Kidney glomerular epithelial cell (primary cell): ENCODE measurements at places on chromosomes 7 and 10.
A peak's percentile ranks its signal among the peaks of the same experiment; 100 is the strongest.

- DNase-seq, result no peak
Observed at GRCh38 chr10:398954-399353, 263.7 kb downstream of the ZMYND11 start.

DNA sequence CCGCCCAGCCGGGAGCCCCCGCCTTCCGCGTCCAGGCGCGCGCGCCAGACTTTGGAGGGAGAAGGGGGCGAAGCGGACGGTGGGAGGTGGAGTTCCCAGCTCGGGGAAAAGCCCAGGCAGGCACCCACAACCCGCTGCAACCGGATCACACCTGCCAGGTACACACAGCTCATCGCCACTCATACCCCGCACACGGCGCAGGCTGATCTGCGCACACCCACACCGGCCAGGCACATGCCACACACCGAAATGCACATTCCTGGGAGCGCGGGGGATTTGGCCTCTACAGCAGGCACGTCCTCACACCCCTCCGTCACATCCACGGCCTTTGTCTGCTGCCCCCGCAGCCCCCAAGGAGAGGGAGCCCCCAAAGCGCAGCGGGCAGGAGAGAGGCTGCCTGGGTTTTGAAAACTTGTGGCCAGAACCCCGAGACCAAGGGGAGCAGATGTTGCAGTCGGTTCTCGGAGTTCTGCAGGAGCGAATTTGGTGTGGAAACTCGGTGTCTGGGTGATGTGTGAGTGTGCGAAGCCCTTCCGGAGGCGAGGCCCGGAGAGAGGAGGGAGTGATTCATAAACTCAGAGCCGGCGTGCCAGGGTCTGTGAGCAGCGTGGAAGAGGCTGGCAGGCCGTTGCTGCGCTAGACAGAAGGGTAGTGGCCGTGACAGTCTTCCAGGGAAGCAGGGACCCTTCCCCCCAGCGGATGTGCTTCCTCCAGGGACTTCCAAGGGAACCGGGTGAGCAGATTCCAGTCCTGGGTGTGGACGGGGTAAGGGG lies 734 bp downstream of the CHST3 start:
- peak; percentile 73 for DNase-seq

DNA sequence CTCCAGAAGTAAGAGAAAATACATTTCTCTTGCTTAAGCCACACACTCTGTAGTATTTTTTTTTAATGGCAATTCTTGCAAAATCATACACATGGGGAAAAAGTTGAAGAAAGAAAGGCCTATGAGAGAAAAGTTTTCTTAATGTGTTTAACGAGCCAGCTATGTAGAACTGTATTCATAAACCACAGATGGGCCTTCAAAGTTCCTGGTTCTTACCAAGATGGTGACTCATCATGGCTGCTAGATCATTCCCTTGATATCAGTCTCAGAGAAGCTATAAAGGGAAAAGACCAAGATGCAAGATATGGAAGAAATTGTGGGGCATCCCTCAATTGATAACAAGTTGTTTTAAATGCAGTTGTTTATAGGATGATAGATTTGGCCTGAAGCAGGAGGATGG lies 992.7 kb upstream of the MBL2 start:
- no peak for DNase-seq

DNA sequence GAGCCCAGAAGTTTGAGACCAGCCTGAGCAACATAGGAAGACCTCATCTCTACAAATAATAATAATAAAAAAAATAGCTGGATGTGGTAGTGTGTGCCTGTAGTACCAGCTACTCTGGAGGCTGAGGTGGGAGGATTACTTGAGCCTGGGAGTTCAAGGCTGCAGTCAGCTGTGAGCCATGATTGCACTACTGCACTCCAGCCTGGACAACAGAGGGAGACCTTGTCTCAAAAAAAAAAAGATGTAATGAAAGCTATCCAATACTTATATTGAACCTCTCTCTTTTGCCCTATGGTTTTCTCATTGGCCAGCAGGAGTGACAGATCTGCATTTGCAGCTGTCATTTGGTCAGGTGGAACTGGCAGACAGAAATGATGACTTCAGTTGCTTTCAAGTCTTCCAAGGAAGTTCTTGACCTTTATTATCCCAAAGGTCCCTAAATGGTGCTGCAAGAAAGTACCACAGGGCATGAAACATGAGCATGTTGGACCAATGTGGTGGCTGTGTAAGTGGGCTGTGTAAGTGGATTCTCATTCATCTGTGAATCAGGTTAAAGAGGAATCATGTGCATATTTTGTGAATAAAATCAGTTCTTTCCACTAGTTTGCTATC lies 99.4 kb downstream of the CALD1 start:
- no peak for DNase-seq

- no peak for DNase-seq
Observed at GRCh38 chr10:78319371-78319770, 285.7 kb downstream of the RPS24 start.

DNA sequence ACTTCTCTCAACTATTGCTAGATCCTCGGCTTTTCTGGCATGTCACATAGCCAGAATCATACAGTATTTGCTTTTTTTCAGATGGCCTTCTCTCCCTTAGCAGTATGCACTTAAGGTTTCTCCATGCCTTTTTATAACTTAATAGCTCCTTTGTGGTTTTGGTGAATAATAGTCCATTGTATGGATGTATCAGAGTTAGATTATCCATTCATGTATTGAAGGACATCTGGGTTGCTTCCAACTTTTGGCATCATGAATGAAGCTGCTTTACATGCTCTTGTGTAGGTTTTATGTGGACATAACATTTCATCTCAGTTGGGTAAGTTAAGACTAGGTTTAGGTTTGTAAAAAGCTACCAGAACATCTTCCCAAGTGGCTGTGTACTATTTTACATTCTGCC lies 4.6 kb downstream of the ATP5F1C start:
- no peak for DNase-seq

DNA sequence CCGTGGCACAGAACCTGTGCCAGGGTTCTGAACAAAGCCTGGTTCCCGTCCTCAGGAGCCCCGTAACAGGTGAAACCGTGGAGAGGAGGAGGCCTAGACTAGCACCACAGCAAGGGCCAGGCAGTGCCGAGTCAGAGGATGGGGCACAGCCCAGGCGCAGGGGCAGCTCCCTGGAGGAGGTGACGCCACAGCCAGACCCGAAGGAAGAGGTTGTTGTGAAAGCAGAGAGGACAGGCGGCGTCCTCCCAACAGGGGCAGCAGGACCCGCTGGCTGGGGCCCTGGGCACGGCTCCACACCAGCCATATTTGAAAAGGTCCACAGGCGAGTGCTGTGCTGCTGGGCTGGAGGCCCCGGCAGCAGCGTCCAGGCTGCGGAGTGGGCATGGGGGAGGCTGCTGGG lies 25.7 kb downstream of the DAGLB start:
- DNase-seq, result no peak

GRCh38 chr7:123054357-123055133 lies 59.0 kb upstream of the TAS2R16 start:
- DNase-seq, result no peak

DNA sequence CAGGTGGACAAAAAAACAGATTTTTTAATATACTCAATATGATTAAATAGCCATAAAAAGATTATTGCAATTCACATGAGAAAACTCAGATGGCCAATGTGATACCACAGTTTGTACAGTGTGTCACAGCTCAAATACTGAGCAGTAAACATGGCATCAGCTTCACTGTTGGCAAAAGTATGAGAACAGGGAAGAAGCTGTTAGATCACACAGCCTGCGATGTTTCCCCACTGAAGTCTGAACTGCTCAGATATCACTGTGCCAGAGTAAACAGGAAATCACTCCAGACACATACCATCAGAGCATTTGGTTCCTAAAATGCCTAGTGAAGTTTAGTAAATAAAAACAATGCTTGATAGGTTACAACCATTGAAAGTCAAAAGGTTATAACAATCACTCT lies 347.8 kb downstream of the ETV1 start:
- no peak for DNase-seq

DNA sequence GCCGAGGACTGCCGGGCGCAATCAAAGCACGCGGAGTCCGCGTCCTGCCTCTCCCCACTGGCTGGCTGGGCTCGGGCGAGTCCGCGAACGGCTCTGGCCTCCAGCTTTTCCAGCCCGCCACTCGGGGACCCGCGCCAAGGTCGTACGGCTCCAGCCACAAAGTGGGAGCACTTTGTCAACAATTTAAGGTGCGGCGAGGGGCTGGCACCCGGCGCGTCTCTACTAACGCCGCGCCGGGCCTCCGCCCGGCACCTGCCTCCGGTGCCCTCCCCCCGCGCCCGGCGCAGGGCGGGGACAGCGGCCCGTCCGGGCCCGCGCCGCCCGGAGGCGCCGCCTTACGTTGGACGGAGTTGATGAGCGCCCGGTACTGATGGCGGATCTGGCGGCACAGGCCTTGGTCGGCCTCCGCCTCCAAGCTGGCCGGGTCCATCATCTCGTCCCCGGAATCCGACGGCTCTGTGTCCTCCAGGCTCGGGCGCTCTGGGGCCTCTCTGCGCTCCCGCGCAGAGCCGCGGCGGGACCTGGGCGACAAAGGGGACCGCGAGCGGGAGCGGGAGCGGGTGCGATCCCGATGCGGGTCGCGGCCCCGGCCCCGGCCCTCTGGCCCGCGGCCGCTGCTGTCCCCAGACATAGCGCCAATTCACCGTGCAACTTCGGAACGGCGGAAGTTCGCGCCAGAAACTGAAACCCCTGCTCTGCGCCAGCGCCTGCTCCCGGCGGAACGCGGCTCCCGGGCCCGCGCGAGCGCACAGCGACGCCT lies at the start of gene NSMCE4A:
NSMCE4A (minus strand) TSS at position 683 of the 760 bp plus-strand sequence; CDS start at position 631, 52 bp downstream.
- DNase-seq, result peak; percentile 45

DNA sequence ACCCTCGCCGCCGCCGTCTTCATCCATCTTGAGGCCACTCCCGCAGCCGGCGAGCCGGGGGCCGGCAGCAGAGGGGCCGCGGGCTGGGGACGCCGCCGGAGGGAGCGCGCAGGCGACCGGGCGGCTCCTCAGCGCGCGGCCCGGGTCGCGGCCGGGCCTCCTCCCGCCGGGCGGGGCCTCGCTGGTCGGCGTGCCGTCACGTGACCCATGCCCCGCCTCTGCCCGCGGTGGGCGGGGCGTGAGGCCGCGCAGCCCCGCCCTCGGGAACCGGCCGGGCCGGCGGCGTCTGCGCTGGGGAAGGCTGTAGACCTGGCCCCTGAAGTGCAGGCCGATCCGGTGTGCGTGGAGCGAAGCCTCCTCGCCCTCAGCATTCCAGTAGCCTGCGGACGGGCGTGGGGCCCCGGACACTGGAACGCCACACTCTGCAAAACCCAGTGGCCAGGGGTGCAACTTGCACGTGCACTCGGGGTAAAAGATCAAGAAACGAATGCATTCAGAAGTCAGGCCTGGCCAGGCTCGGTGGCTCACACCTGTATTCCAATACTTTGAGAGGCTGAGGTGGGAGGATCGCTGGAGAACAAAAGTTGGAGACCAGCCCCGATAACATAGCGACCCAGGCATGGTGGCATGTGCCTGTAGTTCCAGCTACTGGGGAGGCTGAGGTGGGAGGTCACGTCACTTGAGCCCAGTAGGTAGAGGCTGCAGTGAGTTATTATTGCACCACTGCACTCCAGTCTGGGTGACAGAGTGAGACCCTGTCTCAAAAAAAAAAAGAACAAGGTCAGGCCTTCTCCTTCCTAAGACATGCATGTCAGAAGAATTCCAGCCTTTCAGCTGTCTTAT lies at the start of gene CYTH3:
CYTH3 (minus strand) TSS at position 144 of the 843 bp plus-strand sequence; CDS start at position 27, 117 bp downstream.
- DNase-seq, result peak; percentile 44

- DNase-seq, result no peak
Observed at GRCh38 chr10:33129996-33130386, 172.0 kb upstream of the ITGB1 start.

DNA sequence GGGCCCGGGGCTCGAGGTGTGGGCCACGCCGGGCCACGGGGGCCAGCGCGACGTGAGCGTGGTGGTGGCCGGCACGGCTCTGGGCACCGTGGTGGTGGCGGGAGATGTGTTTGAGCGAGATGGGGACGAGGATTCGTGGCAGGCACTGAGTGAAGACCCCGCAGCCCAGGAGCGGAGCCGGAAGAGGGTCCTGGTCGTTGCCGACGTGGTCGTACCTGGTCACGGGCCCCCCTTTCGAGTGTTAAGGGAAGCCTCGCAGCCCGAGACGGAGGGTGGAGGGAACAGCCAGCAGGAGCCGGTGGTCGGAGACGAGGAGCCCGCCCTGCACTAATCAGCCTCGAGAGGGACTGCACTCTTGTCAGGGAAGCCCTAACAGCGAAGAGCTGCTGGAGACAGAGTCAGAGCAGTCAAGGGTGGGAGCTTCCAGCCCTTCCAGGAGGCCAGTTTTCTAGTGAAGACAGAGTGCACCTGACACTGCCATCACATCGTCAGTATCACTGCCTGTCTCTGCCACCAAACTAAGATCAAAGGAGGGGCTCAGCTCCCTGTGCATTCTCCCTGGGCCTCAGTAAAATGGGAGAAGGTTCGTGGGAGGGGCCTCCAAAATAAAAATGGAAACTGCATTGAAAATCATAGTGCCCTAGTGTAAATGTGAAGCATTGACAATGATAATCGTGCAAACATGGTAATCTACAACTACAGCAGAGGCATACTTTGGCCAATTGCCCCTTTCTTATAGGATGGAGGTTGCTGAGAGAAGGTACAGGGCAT lies 1.3 kb downstream of the MBLAC1 start:
- DNase-seq, result no peak

DNA sequence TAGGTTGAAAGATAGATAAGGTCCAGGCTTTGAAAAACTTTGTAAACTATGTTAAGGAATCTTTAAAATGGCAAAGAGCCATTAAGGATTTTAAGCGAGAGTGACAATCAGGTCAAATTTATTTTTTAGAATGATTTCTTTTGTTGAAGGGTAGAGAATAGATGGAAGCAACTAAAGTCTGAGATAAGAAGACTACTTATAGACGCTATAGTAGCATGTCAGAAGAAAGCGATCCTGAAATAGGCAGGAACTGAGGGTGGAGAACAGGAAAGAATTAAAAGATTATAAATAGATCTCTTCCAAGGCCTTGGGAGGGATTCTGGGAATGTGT lies 13.0 kb upstream of the TSPAN13 start:
- no peak for DNase-seq

- no peak for DNase-seq
Observed at GRCh38 chr7:20330928-20331909, 519 bp downstream of the ITGB8 start.

- DNase-seq, result no peak
Observed at GRCh38 chr7:60017-60675, 132.2 kb upstream of the FAM20C start.

DNA sequence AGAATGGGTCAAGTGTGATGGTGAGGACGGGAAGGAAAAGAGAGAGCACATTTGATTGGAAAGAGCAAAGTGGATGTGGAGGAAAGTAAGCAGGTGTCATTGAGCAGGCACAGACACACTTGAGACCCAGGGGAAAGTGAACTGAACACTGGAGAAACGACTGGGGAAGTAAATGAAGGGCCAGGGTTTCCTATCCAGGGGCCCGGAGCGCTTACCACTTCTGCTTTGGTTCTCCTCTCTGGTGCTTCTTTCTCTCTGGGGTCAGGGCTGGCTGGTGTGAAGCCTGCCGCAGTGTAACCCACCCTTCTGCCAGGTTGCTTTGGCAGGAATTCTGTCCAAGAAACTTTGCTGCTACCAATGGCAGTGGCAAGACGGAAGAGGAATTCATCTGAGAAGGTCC lies 219.3 kb downstream of the SKAP2 start:
- no peak for DNase-seq
